ENCODE measurements at places on chromosomes 7 and 10.

- peak; percentile 20 for DNase-seq
Observed at GRCh38 chr7:123070702-123071286, 75.3 kb upstream of the TAS2R16 start.

DNA sequence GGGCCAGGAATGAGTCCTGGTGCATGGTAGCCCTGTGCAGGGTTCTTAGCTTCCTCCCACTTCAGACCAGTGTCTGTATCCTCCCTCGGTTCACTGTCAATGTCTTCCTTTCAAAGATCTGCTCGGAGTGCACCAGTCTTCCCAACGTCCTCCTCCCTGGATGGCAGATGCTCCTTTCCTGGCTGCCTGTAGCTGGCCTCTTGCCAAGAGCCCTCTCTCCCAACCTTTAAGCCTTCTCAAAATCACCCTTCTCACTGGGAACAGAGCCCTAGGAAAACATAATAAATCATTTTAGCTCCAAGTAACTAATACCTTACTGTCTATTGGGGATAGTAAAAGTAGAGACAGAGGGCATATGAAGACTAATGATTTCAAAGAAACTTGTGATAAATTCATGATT, 490.6 kb downstream of the CCSER2 start:
- no peak for DNase-seq

DNA sequence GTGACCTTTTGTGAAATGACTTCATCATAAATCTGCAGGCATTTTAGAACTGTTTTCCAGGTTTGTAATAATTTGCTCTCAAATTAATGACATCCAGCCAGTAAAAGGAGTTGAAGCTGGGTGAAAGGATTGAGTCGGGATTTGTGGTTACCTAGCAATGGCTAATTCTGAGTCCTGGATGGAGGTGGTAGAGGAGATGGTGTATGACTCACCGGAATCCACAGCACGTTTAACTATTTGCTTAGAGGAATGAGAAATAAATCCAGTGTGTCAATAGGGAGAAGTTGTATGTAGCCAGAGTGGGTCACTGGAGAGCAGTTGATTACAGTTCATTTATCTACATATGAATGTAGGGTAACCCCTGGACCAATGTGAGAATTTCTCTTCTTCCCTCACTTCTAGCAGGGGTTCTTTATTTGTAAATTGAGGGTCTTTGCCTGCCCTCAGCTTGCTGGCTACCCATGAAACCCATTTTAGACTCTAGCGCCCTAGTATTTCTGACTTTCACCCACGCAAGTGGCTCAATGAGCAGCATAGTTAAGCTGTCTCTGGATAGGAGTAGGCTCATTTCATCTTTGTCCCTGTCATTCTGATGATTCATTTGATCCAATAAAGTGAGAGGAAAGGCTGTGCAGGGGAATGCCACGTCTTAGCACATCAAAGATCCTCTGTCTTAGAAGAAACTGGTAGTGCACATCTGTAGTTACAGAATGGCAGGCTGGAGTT, 547.8 kb downstream of the SORCS3 start:
- DNase-seq: no peak

DNA sequence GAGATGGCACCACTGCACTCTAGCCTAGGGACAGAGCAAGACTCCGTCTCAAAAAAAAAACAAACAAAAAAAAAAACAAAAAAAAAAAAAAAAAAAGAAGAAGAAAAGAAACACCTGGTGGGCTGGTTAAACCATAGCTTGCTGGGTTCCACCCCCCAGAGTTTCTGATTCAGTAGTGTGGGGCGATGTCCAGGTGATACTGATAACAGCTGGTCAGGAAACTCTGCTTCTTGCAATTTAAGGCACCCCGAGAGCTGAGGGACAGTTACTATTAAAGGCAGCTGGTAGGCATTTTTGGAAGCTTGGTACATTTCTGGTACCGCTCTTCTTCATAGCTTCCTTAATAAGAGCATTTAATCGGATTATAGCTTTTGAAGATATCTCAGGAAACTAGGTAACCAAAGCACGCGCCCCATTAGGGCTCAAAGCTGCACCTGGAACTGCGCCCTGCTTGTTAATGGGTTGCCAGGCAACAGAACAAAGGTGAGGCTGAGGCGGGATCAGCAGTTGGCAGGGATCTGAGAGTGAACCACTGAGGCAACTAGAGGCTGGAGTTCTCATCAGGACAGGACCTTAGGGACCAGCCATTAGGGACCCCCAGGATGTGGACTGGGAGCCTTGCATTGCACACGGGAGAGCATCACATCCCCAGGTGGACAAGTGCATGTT, 6.5 kb upstream of the SDK1 start:
- DNase-seq: no peak

DNA sequence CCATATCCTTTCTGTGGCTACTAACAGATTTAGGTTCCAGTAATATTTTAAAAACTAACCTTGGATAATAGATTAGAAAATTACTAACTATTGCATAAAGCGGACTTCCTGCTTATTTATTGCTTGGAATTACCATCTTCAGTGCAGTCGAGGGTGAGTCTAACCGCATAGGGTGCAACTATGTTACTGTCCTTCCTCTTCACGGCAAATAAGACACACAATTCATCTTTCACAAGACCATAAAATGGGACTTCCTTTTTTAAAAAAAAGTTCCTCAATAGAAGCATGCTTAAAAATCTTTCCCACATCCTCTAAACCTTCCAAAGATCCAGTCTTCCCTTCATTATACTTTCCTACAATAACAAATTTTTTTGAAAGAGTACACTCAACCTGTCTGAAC, 2.1 kb downstream of the SLC25A40 start:
- DNase-seq: no peak
